Activated T-cell treated with anti-CD3 and anti-CD28 coated beads, Interleukin-2, amount 50 U/mL, for 48 hours (primary cell): ENCODE measurements at places on chromosomes 1 and 21.

DNA sequence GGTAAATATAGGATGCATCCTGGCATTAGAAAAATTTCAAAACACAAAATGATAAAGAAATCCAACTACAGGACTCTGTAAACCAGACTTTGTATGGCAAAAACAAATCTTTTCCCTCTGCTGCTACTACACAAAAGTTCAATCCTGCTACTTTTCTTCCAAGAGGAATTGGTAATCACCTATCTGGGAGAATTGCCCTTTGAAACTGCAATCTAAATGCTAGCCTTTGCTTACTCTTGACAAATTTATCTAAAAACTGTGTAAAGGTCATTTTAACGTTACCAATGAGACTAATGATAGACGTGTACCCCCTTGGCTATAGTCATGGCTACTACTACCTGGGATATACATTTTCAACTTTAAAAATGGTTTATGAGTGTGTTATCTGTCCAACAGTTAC is 837.9 kb upstream of the CXADR start:
- DNase-seq: no peak

DNA sequence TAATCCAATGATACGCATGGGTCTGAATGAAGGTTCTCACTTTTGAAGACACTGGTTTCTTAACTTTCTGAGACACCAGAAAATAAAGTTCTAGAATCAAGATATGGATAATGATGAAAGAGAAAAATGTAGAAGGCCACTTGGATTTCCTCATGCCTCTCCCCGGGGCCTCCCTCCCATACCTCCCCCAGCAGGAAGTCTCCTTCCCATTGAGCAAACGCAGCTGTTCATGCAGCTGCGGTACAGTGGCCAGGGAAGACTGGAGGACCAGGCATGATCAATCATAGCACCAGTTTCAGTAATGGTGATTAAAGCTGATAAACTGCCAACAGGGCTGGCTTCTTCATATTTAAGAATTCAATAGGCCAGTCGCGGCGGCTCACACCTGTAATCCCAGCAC is 10.9 kb upstream of the UBR4 start:
- no peak for DNase-seq

GRCh38 chr1:6635910-6636760 is 11.5 kb downstream of the THAP3 start:
- no peak for DNase-seq

DNA sequence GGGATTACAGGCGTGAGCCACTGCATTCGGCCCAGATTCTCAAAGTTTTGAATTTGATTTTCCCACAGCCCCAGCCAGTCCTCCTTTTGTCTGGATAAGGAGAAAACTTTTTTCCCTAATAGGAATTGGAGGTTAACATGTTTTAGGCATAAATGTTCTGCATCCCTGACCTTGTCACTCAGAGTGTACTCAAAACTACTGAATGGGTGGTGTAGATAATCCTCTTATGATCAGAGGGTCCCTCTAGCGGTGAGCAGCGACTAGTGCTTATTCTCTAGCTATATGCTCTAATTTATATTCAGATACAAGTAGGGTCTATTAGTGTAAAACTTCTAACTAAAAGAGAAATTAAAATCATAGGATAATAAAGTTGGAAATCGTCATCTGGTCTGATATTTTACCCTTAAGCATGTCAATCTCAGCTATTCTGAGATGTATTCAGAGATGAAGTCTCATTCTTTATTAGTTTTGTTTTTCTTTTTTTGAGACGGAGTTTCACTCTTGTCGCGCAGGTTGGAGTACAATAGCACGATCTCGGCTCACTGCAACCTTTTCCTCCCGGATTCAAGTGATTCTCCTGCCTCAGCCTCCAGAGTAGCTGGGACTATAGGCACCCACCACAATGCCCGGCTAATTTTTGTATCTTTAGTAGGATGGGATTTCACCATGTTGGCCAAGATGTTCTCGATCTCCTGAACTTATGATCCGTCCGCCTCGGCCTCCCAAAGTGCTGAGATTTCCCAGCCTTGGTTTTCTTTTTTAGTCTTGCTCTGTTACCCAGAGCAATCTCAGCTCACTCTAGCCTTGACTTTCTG is 2.7 kb upstream of the PSMD4 start:
- peak; percentile 58 for DNase-seq

DNA sequence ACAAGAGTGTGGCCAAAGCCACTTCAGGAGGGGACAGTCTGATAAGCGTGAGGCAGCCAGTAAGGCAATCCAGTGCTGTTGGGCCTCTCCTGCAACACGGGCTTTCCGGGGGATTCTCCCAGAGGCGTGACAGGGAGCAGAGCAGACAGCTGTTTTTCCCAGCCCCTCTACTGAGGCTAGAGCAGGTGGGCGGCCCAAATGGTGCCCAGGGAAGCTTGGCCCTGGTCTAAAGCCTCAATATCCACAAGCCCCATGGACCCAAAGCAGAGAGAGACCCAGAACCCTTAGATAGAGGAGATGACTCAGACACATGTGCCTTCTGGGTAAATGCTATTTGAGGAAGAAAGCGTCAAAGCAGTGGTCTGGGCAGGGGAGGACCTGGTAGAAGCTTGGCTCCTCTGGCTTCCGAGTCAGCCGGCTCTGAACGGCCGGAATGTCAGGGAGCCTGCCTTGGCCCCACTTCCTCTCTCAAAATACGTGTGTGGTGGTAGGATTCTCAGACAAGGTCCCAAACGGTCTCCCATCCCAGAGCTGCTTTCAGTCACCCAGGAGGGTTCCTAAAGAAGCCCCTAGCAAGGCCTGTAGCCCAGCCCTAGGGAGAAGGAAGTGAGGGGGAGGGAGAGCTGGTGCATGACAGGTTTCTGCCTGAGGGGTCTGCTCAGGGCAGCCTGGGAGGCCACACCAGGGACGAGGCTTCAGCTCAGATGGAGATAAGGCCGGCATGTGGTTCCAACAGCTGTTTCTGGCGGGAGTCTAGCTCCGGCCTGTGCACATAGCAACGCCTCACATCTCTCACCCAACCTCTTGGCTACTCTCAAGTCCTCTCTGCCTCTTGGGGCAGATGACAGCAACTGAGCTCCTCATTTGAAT is 28.8 kb downstream of the PIK3C2B start:
- no peak for DNase-seq

- DNase-seq: no peak
Measured at GRCh38 chr1:22489823-22490222, 38.2 kb downstream of the ZBTB40 start.
